Activated B cell treated with CpG ODN at 0.5 μM for 24 hours (primary cell): ENCODE measurements at places on chromosomes 16 and 17. TPM values are rescaled to one million over a fixed set of nuclear protein-coding genes. Genes with fewer than 3 reads are reported as not detected.

DNA sequence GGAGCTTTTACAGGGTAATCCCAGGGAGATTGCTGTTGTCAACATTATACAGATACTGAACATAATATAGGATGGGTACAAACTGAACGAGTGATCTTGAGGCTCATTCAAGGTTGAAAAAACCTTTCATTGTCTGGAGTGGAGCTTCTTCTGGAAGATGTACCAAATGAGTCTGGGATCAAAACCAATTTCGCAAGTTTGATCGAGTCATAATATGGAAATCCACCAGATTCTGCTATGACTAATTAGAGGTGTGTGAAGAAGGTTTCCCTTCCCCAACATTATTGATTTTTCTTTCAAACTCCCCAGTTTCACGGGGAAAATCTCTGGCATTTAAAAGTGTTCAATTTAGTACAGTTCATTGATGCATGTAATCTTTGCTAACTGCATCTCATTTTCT is 324.1 kb downstream of the ZFHX3 start:
- no peak for DNase-seq

DNA sequence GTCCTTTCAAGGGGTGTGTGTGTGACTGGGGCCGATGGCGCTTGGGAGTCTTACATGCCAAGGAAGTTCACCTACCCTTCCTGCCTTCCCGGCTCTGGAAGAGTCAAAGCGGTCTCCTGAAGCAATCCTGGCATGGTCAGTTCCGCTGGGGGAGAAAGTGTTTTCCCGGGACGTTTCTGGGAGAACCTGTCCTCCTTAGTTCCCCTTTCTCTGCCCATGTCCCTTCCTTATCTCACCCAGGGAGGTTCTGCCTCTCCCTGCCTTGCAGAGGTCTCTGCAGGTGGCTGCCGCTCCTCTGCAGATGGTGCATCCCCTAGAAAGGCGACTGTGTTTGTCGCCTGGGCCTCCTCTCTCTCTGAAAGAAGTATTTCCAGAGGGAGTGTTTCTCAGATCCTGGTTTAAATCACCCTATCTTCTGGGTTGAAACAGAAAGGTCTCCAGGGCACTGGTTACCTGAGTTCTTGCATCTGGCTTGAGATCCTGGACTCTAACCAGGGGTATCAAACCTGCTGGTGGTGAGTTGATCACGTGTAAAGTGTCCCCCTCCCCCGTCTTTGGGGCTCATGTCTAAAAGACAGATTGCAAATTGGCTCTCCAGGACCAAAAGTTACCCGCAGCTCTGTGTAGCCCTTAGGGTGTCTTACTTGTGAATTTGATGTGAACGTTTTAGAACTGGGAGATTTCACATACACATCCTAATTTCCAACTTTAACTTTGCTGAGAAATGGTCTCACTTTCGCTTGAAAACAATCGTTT is 1.9 kb downstream of the PRKCB start:
- no peak for DNase-seq

DNA sequence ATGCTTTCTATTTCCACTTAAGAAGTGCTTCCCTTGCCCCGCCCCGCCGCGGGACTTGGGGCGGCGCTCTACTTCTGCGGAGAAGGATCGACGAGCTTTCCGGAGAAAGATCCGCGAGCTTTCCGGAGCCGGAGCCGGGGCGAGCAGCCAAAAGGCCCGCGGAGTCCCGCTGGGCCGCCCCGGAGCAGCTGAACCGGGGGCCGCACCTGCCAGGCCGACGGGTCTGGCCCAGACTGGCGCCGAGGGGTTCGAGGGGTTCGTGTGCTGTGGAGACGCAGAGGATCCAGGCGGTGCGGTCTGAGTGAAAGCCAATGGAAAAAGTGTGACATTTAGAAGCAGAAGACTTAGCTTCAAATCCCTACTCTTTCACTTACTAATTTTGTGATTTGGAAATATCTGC is 50.8 kb downstream of the TBC1D26 start:
- DNase-seq = no peak

DNA sequence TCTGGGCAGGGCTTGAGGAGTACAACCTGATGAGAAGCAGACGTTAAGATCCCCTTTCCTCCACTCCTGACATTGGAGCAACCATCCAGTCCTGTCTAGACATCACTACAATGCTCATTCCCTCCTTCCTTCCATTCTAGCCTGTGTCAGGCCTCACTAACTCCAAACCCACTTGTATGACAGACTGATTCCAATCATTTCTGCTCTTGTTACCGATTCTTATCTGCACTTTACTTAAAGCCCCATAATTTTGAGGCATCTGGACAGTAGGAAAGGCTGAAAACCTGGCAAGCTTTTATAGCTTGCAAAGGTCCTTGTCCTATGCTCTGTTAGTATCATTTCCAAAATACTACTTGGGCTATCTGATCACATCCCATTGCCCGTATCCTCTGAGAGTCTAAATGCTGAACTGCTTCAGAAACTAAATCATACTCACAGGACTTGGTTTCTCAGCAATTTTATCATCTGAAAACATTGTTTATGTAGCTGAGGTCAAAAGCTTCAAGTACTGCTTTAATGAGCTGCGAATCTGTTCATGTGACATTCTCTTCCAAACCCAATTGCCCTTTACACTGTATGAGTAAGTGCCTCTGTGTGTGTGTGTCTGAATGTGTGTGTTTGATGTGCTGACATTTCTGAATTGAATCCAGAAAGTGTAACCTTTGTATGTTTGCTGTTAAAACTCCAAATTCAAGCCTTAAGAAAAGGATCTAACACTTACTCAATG is 57.2 kb upstream of the CACNG3 start:
- DNase-seq = no peak

GRCh38 chr17:27615121-27615520 is 15.9 kb upstream of the LGALS9 start:
- no peak for DNase-seq

DNA sequence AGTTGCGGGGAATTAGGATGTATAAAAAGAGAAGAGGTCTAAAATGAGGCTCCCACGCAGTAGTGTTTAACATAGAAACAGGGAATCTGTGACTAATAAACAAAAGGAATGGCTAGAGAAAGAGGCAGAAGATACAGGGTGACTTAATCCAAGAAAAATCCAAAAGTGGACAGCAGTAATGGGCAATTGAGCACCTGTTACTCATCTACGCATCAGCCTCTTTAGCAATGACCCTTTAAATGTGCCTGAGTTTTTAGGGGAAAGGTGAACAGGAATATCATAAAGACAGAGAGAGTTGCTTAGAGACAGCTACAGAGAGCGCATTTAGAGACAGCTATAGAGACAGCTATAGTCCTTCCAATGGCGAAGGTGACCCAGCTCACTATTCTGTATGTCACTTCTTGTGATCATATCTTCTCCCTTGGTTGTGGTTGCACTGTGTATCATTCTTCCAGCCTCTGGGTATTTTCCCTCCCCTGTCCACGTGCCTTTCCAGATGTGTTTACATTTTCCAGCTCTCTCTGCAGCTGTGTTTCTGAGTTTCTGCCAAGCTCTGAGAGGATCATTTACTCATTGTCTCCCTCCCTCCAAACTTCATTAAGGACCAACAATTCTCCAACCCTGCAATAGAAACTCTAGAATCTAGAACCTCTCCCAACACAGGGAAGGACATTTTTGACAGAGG is 61.5 kb downstream of the MYOCD start:
- DNase-seq = no peak

DNA sequence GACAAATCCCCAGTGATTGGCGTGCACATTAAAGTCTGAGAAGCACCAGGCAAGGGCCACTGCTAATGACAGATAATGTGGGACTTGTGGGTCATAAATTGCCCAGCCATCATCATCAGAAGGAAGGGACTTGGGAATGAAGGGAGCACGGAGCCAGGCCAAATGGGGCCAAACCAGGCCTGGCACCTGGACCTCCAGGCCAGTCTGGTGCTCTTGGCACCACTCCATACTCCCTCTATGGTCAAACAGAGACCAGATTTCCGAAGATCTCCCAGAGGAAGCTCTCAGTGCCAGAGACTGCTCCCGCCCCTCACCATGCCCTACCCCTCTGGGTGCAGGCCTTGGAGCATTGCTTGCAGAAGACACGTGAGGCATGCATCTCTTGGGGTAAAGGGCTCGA is 142.2 kb downstream of the CCDC182 start:
- no peak for DNase-seq

- no peak for DNase-seq
These were observed 67.2 kb downstream of the USP22 start for GRCh38 chr17:20975566-20975965.

DNA sequence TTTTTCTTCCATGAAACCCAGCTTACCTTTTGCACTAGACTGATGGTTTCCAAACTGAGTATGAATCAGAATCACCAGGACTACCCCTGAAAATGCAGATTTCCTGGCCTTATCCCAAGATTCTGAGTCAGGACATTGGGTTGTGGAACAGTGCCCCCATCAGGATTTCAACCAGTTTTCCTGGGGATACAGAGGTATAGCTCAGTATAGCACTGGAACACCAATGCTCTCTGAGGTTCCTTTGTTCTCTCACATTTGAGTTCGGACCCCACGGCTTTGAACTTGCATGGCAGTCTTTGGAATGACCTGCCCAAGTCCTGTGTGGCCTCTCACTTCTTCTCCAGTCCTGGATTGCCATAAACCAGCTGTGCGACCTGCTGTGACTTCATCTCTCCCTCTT is 12.8 kb upstream of the CCL8 start:
- DNase-seq = no peak

- DNase-seq = no peak
These were observed 171.7 kb downstream of the KATNIP start for GRCh38 chr16:27721531-27722181.

GRCh38 chr16:21222495-21223337 is 10.8 kb upstream of the ANKS4B start:
- no peak for DNase-seq

- DNase-seq = no peak
These were observed 13.9 kb upstream of the STAT3 start for GRCh38 chr17:42402117-42402516.

Gene KIF18B
- 0.49 and 1.7 TPM in 2 replicates for total RNA-seq

Gene ZNF469
- total RNA-seq = 3.9 and 4.2 TPM in 2 replicates

Gene NPIPA2
- total RNA-seq = 3.5 and 5.0 TPM in 2 replicates

Gene KCNH6
- not detected in 2 replicates for total RNA-seq

Gene C16orf46
- total RNA-seq = 0.61 and 0.75 TPM in 2 replicates

Gene TMEM132E
- total RNA-seq = not detected in 2 replicates

Gene C16orf96
- 0.13 and 0.15 TPM in 2 replicates for total RNA-seq

Gene FOXF1
- total RNA-seq = not detected in 2 replicates

Gene JPH3
- total RNA-seq = not detected in 2 replicates

Gene DNAH9
- not detected in 2 replicates for total RNA-seq

Gene ALOX15B
- total RNA-seq = not detected in 2 replicates
